Cardiac septum (tissue), 1 donor: ENCODE measurements at places on chromosomes 3 and 15.

GRCh38 chr15:64197425-64197824 is 34.6 kb upstream of the PPIB start:
- no peak for DNase-seq

GRCh38 chr15:65404186-65404872 is 18.4 kb downstream of the IGDCC4 start:
- no peak for DNase-seq

- no peak for DNase-seq
Observed at GRCh38 chr3:186366206-186366605, 4.2 kb upstream of the DGKG start.

- no peak for DNase-seq
Observed at GRCh38 chr3:181730316-181730715, 18.6 kb downstream of the SOX2 start.

GRCh38 chr15:49748791-49749190 is 127.9 kb downstream of the DTWD1 start:
- no peak for DNase-seq

GRCh38 chr15:88269356-88270062 is 13.0 kb upstream of the NTRK3 start:
- DNase-seq, result no peak

DNA sequence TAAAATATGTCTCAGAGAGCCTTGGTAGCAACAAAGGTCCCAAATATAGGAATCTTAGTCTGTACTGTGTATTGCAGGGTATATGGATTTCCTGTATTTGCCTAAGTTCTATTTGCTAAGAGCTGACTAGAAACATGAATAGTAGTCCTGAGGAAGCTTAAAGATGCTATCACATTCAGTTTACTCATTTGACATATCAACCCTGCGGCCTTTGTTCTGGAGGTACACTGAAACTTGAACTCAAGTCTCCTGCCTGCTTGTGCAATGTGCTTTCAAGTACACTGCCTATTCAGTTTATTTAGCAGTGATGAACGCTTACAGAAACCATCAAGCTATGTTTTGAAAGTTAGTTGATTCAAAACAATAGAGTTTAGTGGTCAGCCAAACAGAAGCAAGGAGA is 21.1 kb downstream of the IL1RAP start:
- no peak for DNase-seq

- no peak for DNase-seq
Observed at GRCh38 chr15:98150536-98150935, 190.0 kb downstream of the ARRDC4 start.
